ENCODE measurements at places on chromosomes 4 and X.

DNA sequence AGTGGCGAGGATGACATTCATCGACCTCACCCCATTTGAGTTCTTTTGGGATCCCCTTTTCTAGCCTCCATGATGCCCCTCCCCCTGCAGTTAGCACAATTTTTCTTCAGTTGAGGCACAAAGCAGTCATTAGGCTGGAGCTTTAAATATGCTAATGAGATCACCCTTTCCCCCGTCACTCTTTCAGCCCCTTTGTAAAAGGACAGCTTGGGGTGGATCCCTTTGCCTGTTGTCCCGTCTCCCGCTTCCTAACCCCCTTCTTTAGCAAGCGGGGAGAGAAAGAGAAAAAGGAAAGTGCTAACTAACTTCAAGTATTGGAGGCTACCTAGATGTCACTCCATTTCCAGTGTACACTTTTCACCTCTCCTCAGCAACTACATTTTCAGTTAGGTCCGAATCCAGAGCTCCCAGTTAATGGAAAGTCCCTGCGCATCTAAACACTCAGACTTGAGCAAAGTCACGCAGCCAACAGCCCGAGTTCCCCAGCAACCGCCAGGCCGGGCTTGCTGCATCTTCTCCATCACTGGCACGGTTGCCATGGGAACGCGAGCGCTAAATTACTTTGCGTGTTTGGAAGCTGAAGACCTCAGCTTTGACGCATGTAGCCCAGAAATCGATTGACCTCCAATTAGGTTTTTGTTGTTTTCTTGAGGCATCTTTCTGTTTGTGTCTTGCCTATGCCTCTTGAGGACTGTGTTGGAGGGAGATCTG, 76.8 kb downstream of the RTL5 start:
- DNase-seq, result no peak

GRCh38 chrX:153673428-153674218, at the start of gene PNCK:
Gene PNCK, minus strand, starts transcription at chrX:153673813. Its CDS starts 737 bp downstream, at chrX:153673076.
- DNase-seq, result no peak

DNA sequence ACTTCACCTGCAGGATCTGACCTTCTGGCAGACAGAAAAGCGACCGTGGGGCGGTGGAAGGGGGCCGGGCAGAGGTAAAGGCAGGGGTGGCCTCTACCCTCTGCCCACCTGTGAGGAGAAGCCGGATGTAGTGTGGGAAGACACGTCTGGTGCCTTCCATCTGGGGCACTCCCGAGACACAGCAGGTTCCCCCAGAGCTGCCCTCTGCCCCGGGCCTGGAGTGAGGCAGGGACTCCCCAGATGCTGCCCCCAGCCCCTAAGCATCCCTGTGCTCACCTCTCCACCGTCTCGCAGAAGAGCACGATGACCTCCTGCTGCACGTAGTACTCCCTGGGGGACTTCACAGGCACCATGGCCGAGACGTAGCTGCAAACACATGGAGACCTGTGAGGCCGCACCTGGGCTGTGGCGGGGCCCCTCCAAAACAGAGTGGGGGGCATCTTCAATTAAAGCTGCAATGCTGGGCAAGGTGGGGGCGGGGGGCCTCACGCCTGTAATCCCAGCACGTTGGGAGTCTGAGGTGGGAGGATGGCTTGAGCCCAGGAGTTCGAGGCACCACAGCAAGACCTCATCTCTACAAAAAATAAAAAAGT, 75.3 kb upstream of the MXD4 start:
- DNase-seq, result no peak

DNA sequence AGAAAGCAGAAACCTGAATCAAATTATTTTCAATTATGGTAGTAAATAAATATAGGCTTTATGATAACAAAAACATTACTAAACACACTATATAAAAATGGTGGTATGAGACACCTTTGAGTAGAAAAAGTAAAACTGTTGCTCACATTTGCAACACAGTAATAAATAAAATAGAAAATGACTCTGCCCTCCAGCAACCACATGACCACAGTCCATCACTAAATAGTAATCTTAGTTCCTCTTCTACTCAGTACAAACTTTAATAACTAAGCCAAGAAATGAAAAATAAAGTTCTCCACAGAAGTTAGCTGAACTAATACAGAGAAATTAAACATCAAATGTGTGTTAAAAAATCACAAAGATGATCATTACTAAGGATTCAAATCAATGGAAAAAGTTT, 108.5 kb downstream of the ADGRA3 start:
- DNase-seq, result no peak

DNA sequence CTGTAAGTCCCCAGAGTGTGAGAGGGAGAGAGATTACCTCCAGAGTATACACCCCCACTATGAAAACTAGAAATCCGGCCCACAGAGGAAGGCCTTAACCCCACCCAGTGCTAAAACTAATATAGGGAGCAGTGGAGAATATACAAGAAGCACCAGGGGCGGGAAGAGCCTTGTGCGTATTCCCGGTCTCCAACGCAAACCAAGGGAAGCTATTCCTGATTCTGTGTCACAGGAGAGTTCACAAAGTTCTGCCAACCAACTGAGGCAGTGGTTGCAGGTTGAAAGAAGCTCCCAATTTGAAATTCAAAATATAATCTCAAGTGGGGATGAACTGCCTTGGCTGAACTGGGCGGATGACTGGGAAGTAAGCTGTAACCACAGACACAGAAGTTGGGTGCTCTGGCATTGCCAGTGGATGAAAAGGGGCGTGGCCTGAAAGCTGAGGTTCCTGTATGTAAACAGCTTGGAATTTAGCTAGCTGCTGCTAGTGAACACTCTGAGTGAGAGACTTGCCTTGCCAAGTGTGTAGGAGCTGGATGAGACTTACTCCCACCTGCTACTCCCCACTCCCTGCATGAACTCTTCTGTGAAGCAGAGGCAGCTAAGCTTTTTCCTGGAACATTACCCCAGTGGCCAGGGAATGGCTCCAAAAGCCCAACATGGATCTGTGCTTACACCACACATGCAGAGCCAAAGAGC, 32.7 kb downstream of the ELF2 start:
- no peak for DNase-seq

GRCh38 chr4:145011636-145012035, 86.4 kb downstream of the ANAPC10 start:
- no peak for DNase-seq

DNA sequence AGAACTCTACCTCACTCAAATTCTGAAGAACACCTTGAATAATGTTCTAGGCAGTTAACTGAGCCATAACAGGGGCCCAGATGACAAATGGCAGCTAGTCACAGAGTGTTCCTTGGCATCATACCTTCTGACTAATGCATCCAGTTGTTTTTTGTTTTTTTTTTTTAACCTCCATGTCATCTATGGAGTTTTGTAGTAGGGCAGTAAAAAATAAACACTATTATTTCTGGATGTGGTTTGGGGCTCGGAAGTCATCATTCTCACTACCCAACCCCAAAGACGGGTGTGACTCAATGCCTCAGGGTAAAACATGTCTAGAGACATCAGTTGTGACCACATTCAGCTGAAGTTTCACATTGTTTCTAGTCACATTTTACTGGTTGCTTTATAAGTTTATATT, 31.2 kb upstream of the MCF2 start:
- no peak for DNase-seq

GRCh38 chr4:47315346-47315745, 148.2 kb downstream of the COMMD8 start:
- DNase-seq, result no peak

DNA sequence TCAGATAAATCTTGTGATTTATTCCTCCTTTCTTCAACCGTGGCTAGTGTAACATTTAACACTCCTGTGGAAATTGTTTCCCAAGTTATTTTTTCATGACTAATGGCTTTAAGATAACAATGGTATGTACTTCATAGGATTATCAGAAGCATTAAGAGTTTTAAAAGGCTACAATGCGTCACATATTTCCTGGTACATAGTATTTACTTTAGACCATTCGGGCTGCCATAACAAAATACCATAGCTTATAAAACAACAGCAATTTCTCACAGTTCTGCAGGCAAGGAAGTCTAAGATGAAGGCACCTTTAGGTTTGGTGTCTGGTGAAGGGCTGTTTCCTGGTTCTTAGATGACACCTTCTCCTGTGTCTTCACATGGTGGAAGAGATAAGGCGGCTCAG, 158.6 kb downstream of the PAPSS1 start:
- no peak for DNase-seq

DNA sequence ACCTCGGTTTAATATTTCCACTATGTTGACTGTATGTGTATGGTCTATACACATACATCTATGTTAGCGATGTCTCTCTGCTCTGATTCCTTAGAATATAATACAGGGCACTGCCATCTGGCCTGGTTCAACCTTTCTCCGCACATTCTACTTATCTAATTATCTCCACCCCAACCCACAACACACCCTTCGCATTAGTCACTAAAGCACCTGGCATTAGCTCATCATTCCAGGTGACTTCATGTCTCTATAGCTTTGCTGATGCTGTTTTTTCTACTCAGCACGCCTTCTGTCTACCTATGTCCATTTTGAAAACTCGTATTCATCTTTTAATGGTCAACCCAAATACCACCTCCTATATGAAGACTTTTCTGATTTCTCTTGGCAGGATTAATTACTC, 425.2 kb upstream of the RASGEF1B start:
- DNase-seq, result no peak

DNA sequence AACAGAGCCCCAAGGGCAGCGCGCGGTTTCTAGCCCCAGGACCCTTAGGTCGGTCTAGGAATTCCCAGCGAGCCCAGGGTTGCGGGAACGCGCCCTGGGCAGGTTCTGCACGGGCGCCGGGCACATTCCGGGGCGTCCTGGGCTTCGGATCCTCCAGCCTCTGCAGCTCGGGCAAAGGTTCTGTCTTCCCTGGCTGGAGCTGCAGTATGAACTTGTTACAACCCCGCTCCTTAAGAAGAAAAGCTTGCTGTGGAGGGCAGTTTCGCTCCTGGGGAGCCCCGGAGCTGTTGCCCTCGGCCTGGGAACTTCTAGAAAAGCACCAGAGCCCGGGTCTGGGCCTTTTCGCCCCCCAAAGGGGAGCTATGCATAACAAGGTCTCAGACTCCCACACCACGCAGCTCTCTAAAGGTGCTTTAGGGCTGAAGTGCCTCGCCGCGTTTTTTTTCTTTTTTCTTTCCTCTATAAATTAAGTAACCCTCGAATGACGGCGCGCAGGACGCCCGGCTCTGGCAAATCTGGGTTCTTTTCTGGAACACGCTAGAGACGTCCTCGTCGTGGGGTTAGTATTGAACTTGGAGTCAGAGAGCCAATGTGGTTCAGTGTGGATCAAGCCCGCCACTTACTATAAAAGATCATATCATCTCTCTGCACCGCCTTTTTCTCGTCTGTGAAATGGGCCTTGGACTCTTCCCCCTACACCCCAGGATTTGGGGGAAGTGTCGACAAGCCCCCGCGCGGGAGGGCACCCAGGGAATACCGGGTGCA, 5.7 kb downstream of the MSX1 start:
- no peak for DNase-seq

- no peak for DNase-seq
Measured at GRCh38 chr4:173490817-173491528, 39.1 kb downstream of the HAND2 start.

DNA sequence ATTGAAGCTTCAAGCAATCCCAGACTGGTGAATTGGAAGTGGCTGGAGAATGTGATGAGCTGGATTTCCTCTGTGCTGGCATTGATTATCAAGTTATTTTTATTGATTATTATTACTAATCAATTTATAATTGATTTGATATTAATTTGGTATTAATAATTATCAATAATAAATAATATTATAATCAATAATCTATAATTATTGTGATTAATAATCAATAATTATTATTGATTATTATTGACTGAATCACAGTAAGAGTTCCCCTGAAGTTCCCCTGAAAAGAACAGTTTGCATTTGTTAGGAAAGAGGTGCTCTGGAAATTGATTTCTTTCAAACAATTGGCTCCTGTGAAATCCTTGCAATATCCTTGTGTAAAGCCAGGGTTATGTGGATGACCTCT, 7.5 kb upstream of the FAM9A start:
- DNase-seq, result no peak

GRCh38 chrX:44903107-44903506, 30.1 kb downstream of the KDM6A start:
- DNase-seq, result no peak

- no peak for DNase-seq
Measured at GRCh38 chr4:20037745-20038144, 214.0 kb upstream of the SLIT2 start.

GRCh38 chrX:150456941-150457340, 93.8 kb downstream of the MAMLD1 start:
- no peak for DNase-seq

DNA sequence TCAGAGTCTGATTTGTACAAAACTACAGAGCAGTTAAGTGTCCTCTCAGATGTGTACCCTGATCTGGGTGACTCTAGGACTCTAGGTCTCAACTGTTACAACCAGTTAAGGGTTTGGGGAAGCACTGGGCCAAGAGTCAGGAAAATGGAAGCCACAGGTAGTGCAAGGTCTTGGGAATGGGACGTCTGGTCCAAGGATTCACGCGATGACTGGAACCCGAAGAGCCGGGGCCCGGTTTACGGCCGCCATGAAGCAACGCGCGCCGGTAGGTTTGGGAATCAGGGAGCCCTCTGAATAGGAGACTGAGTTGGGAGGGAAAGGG, 321 bp upstream of the HPRT1 start:
- no peak for DNase-seq

- DNase-seq, result no peak
Measured at GRCh38 chrX:2401590-2402360, 99.0 kb downstream of the DHRSX start.

GRCh38 chrX:1453951-1454785, 1.5 kb upstream of the ASMTL start:
- peak; percentile 80 for DNase-seq

GRCh38 chr4:177187371-177187770, 122.3 kb upstream of the NEIL3 start:
- no peak for DNase-seq

- no peak for DNase-seq
Measured at GRCh38 chr4:146347822-146348221, 133.5 kb downstream of the REELD1 start.

DNA sequence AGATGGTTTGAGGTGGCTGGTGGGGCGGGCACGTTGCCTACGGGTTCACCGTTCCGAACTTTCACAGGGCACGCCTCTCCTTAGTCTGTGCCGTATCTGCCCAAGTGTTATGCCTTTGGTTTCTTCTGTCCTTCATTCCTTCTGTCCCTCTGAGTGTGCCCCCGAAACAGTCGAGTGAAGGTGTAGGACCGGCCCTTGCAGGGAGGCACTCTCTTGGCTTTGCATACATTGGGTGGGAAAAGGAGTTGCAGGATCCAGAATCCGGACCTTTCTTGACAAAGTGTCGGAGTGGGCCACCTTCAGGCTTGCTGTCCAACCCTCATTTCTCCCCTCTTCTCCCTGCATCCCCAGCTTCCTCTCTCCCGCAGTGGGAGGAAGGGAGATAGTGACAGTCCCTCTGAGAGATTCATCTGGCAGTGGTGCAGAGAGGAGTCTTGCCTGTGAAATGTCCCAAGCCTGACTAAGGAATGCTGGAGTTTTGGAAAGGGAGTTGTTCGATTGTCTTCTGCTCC, 569 bp downstream of the ARFIP1 start:
- no peak for DNase-seq
